WTC11 (cell line): ENCODE measurements at places on chromosomes 12 and 14.

- DNase-seq = no peak
- H3K4me3 ChIP-seq = no peak overlapping the region
- H3K36me3 ChIP-seq = peaks cover 12% of the 10 kb centered on the region
Observed at GRCh38 chr14:101823511-101824120, 62.1 kb downstream of the PPP2R5C start.

GRCh38 chr12:114976372-114976771 lies 292.4 kb upstream of the TBX3 start:
- H3K27ac ChIP-seq = no peak overlapping the region
- no peaks in the 10 kb centered on the region for H3K36me3 ChIP-seq
- no peaks in the 10 kb centered on the region for H3K4me1 ChIP-seq
- no peaks in the 10 kb centered on the region; the same call in 1 of the 2 replicates for H3K27me3 ChIP-seq
- DNase-seq = no peak

DNA sequence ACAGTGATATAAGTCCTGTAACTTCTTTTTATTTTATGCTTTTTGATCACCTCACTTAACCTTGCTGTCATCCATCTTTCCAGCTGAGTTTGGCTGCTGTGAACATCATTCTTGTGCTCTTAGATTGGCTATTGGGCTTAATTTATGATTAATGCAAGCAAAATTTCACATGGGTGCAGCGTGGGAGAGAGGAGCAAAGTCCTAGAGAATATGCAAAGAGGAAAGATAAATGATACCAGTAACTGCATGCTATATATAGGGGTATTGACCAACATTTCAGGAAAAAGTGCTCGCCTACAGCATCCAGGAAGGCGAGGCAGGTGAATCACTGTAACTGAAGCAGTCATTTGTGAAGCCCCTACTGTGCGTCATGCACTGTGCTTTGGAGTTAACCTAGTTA lies 153.1 kb downstream of the TMTC2 start:
- DNase-seq = no peak
- no peaks in the 10 kb centered on the region for H3K36me3 ChIP-seq
- no peak overlapping the region for H3K4me3 ChIP-seq
- H3K4me1 ChIP-seq = peaks cover 21% of the 10 kb centered on the region

GRCh38 chr14:68157971-68158371 lies 338.4 kb downstream of the RAD51B start:
- peaks cover 9% of the 10 kb centered on the region for H3K36me3 ChIP-seq
- H3K4me3 ChIP-seq = no peak overlapping the region
- H3K27me3 ChIP-seq = no peaks in the 10 kb centered on the region
- H3K27ac ChIP-seq = peak overlapping the region; percentile 65; the same call in 1 of the 2 replicates
- DNase-seq = no peak

GRCh38 chr12:5568325-5568981 lies 136.5 kb downstream of the NTF3 start:
- H3K4me1 ChIP-seq = no peaks in the 10 kb centered on the region
- no peak overlapping the region for H3K4me3 ChIP-seq
- no peaks in the 10 kb centered on the region for H3K27me3 ChIP-seq
- DNase-seq = no peak
- no peaks in the 10 kb centered on the region for H3K36me3 ChIP-seq

DNA sequence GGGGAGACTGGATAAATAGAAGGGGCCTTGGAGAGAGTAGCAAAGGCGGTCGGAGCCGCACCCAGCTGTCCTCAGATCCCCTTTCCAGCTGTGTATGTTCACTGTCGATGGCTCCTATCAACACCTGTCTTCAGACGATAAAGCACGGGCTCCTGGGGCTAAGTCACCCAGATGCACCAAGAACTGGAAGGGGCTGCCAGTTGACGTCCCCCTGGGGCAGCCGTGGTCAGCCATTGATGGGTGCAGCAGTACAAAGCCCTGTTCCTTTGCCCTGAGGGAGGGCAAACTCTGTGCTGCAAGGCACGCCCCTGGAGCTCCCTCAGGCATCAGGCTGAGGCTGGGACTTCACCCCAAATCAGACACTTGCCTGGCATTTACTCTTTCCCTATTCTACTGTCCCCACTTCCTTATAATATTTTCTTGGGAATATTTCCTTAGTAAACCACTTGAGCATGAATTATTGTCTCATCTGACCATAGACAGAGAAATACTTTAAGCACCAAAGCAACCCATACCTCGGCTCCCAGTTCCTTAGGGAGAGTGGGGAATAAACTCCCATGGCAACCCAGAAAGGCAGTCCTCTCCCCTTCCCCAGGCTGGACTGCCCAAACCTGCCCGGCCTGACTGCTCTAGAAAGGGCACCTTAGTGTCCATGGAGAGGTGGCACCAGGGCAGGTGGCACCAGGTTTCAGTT lies 59.6 kb upstream of the SCN8A start:
- no peaks in the 10 kb centered on the region for H3K27me3 ChIP-seq
- H3K4me3 ChIP-seq = 0 out of 2 replicates have a peak overlapping the region, but pooled peaks have one; percentile 6
- H3K4me1 ChIP-seq = peaks cover 25% of the 10 kb centered on the region
- DNase-seq = no peak
- no peak overlapping the region for H3K27ac ChIP-seq
- H3K36me3 ChIP-seq = no peaks in the 10 kb centered on the region
